T follicular helper cell (primary cell): ENCODE measurements at places on chromosomes 4 and X.

GRCh38 chrX:107565931-107566603 lies 62.2 kb upstream of the PRPS1 start:
- DNase-seq, result no peak

DNA sequence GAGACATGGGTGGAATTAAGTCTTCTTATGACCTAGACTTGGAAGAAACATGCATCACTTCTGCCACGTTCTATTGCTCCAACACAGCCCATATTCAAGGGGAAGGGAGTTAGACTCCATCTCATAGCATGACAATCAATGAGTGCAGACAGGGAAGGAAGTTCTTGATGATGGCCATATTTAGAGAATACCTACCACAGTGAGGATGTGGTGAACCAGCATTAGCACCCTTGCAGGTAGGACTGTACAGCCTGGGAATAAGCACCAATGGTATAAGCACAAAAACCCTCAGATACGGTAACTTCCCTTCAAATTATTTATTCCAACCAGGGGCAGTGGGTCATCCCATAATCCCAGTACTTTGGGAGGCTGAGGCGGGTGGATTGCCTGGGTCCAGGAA lies 29.8 kb downstream of the PAGE2 start:
- no peak for DNase-seq

GRCh38 chrX:133513123-133513522 lies 97.8 kb upstream of the GPC4 start:
- no peak for DNase-seq

DNA sequence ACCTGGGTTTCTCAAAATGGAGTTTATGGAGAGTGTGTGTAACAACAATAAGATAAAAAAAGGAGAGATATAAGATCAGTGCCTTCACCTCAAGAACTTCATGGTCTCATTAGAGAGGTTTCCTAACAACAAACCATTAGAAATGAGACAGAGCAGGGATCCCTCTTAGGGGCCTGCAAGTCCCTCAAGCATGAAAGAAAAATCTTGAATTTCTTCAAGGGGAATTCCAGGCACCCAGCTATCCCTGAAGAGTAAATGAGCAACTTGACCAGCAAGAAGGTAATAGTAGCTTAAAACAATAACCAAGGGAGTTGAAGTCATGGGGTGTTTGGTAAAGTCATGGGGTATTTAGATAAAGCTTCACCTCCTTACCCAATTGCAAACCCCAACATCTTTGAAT lies 49.7 kb upstream of the TLR3 start:
- no peak for DNase-seq

GRCh38 chr4:87491436-87491835 lies 37.7 kb downstream of the SPARCL1 start:
- no peak for DNase-seq

GRCh38 chrX:9163214-9163709 lies 129.3 kb upstream of the FAM9B start:
- DNase-seq, result no peak

GRCh38 chrX:152428120-152428519 lies 23.0 kb downstream of the GABRA3 start:
- no peak for DNase-seq

- no peak for DNase-seq
Observed at GRCh38 chr4:140358281-140358680, 15.2 kb upstream of the SCOC start.

DNA sequence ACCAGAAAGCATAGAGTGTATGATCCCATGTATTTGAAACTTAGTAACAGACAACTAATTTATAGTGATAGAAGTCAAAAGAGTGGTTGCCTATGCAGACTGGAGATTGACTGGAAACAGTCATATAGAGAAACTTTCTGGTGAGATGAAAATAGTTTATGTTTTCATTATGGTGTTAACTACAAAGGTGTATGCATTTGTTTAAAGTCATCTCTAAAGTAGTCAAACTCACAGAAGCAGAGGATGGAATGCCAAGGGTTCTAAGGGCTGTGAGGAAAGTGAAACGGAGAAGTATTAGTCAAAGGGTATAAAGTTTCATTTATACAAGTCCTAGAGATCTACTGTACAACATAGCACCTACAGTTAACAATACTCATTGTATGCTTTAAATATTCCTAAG lies 45.8 kb downstream of the ENOX2 start:
- no peak for DNase-seq

GRCh38 chr4:39555472-39555871 lies 28.2 kb upstream of the UGDH start:
- DNase-seq, result no peak

- DNase-seq, result no peak
Observed at GRCh38 chr4:93072292-93072691, 756.3 kb upstream of the ATOH1 start.

DNA sequence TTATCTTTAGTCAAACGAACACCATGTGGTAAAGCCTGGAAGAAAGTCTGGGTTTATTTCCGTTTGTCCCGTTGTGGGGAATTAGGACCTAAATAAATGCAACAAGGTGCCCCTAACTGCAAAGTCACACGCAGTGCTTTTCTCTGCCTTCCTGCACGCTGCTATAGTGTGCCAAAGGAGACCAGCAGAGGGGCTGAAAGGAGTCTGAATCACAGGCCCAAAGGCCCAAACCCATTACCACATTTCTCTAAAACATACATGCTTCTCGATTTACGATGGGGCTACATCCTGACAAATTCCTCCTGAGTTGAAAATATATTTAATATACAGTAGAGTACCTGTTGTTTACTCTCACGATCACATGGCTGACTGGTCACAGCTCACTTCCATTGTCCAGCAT lies 4.5 kb downstream of the VEGFC start:
- DNase-seq, result no peak

DNA sequence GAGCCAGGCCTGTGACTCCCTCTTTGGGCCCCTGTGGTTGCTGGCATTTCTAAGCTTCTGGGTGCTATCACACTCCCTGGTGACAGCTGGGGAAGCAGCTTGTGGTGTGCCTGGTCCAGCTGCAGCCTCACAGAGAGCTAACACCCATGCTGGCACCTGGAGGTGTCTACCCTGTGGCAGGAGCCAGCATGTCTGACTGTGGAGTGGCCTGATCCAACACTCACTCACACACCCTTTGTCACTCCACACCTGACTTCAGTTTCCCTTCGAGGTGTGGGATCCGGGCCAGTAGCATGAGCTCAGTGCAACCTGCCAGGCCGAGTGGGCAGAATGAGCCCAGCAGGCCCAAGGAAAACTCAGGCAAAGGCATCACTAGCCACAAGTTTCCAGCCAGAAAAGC lies 67.5 kb downstream of the TECRL start:
- no peak for DNase-seq

DNA sequence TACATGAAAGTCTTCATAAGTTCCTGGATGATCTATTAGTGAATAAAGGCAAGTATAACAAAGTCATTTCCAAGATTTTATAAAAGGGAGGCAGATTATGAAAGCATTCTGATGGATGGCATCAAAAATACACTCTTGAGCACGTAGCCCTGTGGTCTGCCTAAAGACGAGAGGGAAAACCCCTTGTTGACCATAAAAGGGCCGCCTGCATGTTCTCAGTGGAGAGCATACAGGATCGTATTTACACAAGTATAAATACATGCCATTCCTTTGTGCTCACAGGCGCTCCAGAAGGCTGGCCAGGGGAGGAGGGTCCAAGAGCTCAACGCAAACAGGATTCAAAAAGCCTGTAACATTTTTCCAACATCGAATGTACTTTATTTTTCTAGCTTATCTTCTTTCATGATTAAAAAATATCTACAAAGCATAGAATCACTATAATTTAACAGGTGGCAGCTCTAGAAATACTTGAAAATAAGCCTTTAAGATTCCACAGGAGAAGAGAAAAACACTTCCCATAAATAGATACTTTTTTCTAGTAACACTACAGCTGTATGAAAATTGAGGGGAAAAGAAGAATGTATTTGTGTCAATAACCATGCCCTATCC lies 29.6 kb downstream of the PDGFC start:
- no peak for DNase-seq

DNA sequence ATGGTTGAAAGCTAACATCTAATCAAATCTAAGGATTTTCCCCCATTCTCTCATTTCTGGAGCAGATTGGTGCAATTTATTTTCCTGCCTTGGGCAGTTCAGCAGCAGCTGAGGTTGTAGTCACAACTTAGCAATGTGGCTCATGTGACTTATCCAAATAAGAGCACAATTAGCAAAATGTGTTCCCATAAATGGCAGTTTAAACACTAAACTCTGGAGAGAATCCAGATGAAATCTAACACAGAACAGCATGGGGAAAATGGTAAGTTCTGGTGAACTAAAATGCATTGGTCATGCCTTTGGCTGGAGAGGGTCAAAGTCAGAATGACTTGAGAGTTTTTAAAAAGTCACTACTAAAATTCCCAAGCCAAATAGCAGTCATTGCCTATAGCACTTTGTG lies 422.6 kb upstream of the DIPK2B start:
- DNase-seq, result no peak

DNA sequence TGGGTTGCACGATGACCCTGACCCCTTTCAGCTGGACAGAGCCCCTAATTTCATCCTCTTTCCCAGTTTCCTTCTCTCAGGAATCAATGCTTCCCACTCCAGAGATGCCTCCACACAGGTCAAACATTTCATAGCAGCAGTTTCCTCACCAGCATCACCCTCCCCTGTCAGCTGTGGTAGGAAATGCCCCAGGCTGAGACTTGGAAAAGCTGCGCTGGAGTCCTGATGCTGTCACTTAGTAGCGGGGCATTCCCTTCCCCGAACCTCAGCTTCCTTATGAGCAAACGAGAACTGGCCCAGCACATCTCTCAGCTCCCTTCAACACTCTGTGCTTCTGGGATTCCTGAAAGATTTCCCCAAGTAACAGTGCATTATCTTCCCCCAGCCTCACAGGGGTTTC lies 2.7 kb downstream of the GJB1 start:
- DNase-seq, result no peak

DNA sequence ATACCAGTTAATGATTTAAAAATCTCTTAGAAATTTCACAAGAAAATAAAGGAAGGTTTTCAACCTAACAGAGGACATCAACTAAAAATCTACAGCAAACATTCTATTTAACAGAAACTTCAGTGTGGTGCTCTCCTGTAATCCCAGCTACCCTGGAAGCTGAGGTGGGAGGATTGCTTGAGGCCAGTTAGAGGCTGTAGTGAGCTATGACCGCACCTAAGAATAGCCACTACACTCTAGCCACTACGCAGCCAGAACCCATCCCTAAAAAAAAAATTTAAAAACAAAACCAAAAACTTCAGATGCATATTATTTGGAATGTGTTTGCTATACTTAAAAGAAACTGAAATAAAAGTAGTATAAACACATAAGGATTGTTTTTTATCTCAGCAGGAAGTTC lies 7.2 kb upstream of the FHIP1A start:
- no peak for DNase-seq

DNA sequence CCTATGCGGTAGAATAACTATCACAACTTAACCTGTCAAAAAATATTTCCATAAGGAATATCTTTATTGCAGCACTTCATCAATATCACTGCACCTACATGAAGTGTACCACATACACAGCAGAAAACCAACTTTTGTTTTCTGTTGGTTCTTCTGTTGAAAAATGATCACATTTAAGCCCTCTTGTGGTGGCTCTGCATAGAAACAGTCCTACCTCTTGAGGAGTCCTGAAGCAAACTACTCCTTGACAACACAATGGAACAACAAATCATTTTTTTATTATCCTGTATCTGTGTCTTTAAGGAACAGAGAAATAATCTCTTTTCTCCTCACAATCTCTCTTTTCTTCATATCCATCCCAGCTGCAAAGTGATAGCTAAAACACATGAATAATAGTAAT lies 39.8 kb upstream of the ATOH1 start:
- DNase-seq, result no peak

DNA sequence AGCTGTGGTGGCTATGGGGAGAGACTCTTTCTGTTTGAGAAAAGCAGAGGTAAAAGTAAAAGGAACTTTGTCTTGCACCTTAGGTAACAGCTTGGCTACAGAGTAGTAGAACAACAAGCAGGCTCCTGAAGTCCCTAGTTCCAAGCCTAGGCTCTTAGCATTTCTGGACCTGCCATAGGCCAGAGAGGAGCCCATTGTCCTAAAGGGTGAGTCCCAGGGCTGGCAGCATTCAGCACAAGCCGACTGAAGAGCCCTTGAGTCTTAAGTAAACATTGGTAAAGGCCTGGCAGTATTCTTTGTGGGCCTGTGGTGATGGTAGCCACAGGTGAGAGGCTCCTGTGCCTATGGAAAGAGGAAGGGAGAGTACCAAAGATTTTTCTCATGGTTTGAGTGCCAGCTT lies 38.2 kb downstream of the CSN3 start:
- no peak for DNase-seq

DNA sequence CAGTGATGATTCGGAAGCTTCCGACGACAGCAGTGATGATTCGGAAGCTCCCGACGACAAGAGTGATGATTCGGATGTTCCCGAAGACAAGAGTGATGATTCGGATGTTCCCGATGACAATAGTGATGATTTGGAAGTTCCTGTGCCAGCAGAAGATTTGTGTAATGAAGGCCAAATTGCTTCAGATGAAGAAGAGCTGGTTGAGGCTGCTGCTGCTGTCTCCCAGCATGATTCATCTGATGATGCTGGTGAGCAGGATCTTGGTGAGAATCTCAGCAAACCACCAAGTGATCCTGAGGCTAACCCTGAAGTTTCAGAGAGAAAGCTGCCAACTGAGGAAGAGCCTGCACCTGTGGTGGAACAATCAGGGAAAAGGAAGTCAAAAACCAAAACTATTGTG lies 14.2 kb downstream of the CXCR3 start:
- no peak for DNase-seq

- DNase-seq, result no peak
Observed at GRCh38 chrX:136589966-136590365, 58.0 kb downstream of the VGLL1 start.

GRCh38 chrX:123971982-123972381 lies 10.5 kb downstream of the STAG2 start:
- no peak for DNase-seq

DNA sequence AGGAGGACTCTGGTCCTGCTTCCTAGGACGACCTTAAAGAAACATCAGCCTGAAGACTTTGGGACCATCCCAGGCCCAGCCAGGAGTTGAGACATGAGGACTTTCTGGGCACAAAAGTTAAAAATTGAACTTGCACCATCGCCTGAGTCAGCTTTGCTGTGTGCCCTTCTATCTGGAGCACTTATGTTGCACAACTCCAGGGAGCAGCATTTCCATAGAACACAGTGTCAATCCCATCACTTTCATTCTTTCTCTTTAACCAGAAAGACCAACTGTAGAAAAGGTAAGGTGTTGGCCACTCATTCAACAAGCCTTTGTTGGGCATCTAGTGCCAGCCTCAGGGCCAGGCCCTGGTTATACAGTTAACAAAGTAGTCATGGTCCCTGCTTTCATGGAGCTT lies 8.6 kb upstream of the CLDN24 start:
- no peak for DNase-seq

- no peak for DNase-seq
Observed at GRCh38 chr4:140993370-140993769, 139.9 kb downstream of the RNF150 start.

GRCh38 chr4:21415728-21416127 lies 532.8 kb downstream of the KCNIP4 start:
- no peak for DNase-seq

- no peak for DNase-seq
Observed at GRCh38 chr4:33184657-33185290, 2464.6 kb downstream of the PCDH7 start.
